ENCODE measurements at places on chromosomes 7 and 10.

DNA sequence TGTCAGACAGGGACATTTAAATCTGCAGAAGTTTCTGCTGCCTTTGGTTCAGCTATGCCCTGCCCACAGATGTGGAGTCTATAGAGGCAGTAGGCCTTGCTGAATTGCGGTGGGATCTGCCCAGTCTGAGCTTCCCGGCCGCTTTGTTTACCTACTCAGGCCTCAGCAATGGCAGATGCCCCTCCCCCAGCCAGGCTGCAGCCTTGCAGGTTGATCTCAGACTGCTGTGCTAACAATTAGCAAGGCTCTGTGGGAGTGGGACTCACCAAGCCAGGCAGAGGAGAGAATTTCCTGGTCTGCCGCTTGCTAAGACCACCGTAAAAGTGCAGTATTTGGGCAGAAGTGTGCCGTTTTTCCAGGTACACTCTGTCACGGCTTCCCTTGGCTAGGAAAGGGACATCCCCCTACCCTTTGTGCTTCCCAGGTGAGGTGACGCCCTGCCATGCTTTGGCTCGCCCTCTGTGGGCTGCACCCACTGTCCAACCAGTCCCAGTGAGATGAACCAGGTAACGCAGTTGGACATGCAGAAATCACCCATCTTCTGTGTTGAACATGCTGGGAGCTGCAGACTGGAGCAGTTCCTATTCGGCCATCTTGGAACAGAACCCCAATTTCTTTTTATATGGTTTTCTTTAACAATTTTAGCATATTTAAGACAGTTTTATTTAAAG, 28.4 kb upstream of the VWDE start:
- no peak for DNase-seq

GRCh38 chr7:127996253-127997071, 34.8 kb downstream of the LRRC4 start:
- DNase-seq = no peak

DNA sequence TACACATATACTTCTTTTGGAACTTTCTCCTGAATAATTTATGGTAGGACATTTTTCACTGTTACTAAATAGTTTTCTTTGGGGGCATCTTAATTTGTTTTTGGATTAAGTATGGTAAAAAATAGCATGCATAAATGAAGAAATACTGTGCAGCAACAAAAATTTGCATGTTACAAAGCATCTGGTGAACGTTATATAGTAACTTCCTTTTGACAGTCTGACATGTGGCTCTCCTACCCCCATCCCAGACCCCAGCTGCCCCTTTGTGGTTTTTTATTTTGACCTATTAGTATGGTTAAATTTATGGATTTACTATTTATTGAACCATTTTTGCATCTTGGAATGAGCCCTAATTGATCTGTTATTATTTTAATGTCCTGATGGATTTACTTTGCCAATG, 9.9 kb downstream of the TASOR2 start:
- no peak for DNase-seq

DNA sequence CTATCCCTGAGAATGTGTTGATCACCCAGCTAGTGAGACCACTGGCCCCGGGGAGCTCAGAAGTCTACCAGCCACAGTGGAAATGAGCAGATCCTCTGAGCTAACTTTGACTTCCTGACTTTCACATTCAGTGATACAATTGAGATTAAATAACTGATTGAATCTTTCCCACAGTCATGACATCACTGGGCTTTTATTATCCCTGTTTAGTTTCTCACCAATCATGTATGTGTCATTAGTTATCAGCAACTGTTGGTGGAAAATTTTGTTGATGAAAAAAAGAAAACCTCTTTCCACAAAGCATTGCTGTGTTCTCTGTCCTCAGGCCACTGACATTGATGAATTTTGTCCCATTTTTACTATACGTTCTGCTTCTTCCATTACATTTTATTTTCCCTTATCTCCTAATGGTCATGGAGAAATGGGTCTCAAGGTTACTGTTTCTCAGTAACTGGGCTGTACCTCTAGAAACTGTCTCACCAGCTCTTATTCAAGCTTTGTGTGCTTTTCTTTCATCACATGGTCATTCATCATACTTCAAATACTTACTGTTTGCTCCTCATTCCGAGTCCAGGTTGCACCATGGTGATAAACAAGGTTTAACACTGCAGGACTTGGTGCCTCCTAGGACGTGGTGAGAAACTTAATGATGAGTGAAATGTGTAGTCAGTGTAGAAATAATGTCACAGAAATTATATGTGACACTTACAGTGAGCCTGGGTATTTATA, 304.7 kb downstream of the CDK14 start:
- DNase-seq = no peak

- DNase-seq = no peak
These were observed 434.2 kb upstream of the POT1 start for GRCh38 chr7:125363873-125364272.

DNA sequence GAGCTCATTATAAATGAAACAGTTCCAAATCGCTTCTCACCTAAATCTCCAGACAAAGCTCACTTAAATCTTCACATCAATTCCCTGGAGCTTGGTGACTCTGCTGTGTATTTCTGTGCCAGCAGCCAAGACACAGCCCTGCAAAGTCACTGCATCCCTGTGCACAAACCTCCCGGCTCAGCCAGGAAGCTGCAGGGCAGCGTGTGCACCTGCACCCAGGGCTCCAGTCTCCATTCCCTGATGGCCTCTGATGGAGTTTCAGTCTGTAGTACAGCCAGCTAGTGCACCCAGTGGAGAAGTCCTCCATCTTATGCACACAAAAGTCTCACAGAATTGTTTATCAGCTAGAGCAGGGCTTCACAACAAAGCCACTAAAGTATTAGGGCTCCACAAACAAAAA, 51.1 kb upstream of the PRSS58 start:
- DNase-seq = no peak

DNA sequence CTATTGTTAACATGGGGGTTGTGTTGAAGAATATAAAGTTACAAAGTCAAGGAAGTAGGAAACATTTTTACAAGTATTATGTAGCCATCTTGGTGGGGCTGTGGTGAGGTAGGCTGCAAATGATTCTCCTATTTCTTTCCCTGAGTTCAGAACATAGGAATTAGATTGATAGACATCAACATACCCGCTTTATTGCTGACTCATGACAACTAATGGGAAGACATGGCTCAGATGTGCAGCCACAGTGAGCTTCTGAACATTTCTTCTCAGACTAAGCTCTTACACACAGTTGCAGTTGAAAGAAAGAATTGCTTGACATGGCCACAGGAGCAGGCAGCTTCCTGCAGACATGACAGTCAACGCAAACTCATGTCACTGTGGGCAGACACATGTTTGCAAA, 110.7 kb downstream of the ANKRD30A start:
- DNase-seq = no peak

DNA sequence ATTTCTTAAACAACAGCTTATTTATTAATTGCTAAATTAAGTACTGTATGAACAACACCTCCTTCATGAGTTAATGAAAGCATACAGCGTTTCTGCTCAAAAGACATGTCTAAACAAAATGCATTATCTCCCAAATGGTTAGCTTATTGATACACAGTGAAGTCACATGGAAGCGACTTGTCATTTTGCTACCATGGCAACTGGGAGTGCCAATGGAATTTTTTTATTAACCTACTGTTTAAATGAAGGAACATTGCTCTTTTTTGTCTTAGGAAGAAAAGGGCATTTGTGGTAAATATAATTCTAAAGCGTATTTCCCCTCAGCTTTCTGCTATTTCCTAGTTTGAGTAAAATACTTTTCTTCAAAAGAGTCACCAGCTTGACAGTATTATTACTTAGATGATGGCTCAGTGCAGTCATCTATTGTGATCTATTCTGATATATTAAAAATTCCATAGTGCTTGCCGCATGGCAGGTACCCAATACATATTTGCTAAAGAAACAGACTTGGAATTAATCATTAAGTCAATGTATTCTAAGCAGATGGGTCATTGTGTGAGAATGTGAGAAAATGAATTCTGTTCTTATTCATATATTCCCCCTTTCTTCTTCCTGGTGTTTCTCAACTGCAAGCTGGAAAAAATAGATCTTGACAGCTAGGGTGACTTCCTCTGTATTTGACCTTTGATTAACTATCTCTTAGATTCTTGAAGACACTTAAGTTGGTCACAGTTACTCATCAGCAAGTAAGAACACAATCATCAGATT, 818.3 kb downstream of the MAGI2 start:
- no peak for DNase-seq

DNA sequence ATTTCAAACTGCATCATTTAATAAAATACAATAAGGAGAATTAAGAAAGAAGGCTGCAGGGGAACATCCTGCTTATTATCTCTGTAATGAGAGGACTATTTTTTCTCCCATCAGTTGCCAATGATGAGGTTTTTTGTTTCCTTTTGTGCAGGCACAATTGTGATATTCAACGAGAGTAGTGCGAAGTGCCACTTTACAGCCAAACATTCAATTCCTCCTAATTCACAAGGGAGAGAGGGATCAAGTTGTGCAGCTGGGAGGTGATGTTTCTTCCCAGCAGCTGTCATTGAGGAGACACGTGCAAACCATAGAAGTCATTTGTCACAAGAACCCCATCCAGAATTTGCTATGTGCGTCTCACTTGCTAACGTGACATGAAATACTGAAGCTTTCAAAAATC, 81.6 kb upstream of the ICA1 start:
- DNase-seq = peak; percentile 6

DNA sequence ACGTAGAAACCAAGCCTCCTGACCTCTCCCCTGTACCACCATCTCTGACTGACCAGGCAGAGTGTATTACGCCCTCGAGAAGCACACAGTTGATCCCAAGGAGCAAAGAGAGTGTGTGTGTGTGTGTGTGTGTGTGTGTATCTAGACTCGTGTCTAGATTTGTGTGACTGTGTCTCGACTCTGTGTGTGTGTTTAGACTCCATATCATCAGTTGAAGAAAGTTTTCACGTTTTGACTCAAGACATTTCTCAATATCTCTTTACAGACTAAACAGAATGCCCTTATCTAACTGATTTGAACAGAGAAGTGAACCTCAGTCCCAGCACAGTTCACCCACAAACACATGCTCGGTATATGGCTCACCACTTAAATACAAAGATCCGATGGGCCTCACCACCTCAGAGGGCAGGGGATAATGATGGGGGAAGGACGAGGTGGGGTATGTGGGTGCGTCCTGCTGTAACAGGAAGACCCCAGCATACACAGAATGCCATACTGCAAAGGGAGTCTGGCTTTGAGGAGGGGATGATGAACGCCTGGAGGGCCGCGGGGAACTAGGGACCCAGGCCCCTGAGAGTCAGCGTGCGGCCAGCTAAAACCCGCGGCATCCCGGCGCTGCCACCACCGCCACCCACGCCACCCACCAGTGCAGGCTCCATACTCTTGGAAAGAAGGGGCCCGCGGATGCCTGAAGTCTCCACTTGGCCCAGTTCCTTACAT, 780 bp downstream of the ALDH18A1 start:
- DNase-seq = no peak

- no peak for DNase-seq
These were observed 39.7 kb downstream of the MTPAP start for GRCh38 chr10:30309403-30309802.

GRCh38 chr10:43944381-43945093, 295.9 kb upstream of the ZNF32 start:
- no peak for DNase-seq

DNA sequence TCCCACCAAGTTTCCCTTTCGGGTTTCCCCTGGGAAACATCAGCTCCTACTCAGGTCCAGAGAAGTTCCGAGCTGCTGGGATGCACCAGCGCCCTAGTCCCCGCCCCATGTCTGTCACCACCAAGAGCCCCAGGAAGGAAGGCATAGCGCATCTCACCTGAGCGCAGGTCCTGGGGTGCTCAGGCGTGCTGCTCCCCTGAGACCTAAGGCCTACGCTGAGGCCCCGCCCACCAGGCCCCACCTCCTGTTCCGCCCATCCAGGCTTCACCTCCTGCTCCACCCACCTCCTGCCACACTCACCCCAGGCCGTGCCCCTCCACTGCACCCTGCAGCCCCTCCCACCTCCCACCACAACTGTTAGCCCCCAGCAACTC, 1.2 kb upstream of the TFR2 start:
- no peak for DNase-seq

DNA sequence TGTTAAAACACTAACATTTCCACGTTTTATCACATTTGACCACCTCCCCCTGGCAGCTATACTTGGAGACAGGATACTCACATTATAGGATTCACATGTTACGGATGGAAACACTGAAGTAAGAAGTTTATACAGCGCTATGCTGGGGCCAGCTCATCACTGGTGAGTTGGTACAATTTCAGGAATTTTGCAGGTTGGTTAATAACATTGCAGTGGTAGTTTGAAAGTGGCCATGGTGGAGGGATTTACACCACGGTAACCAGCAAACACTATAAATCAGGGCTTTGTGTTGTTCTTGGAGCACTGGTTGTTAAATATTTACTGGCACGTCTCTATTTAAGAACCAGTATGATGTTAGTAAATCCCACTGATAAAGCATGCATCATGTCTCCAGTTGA, 174.0 kb downstream of the GFRA1 start:
- no peak for DNase-seq

GRCh38 chr7:3446786-3447185, 145.7 kb downstream of the SDK1 start:
- no peak for DNase-seq

DNA sequence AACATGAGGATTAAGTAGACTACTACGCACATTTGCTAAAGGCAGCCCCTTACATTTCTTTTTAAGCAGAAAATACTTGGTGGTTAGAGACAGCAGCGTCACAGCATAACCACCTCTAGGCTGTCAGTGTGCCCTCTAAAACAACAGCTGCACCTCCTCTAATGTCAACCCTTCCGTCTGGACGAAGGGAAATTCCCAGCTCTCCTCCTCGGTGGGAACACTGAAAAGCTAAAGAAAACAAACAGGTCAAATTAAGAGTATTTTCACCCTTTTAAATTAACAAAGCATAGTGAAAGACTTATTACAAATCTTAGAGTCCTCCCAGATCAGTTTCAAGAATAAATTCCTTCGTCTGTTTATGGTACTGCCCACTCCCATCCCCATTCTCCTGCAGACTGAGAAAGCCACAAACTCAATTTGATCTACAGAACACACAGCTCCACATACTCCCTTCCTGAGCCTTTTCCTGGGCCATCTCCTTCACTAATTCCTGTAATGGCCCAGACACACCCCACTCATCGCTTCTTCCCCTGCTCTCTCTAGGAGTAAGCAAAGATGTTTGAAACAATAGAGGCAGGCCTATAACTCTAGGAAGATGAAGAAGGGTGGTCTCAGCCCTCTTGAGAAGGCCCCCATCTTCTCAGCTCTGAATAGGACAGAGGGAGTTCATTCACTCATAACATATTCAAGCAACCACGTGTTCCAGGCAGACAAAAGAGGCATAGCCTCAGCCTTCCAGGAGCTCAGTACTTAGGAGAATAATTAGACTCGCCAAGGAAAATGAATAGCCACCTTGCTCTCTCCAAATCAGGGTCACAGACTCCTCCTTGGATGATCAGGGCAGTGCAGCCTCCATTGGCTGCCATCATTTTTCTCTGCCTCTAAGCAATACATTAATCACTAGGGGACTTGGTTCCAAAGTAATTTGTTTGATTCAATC, 47.5 kb upstream of the HNRNPH3 start:
- no peak for DNase-seq
